ENCODE measurements at places on chromosomes 7 and 10.
A peak's percentile ranks its signal among the peaks of the same experiment; 100 is the strongest.

DNA sequence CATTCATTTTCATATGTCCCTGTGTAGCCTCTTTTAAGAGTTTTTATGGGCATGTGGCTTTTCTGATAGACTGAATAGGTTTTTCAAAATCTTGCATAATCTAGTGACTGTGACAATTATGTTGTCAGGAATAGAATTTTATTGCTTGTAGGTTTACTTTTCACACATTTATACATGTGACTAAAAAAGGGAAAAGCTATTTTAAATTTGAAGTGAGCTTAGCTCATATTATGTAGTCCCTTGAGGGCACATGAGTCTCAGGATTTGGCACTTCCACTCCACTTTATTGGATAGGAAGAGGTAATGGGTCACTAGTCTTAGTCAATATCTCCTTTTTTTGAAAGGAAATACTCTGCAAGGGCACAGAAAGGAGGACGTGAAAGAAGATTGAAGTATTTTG, 247.3 kb downstream of the SUGCT start:
- H3K4me3 ChIP-seq: no peak overlapping the region
- DNase-seq: no peak
- H3K36me3 ChIP-seq: peaks cover 11% of the 10 kb centered on the region
- H3K27me3 ChIP-seq: no peaks in the 10 kb centered on the region
- no peaks in the 10 kb centered on the region for H3K4me1 ChIP-seq

GRCh38 chr10:28479425-28479865, 53.5 kb upstream of the WAC start:
- H3K4me3 ChIP-seq: no peak overlapping the region
- H3K36me3 ChIP-seq: no peaks in the 10 kb centered on the region

GRCh38 chr10:106111246-106111645, 1053.3 kb downstream of the SORCS1 start:
- no peak for DNase-seq
- no peaks in the 10 kb centered on the region for H3K36me3 ChIP-seq
- H3K4me1 ChIP-seq: no peaks in the 10 kb centered on the region
- no peak overlapping the region for H3K27ac ChIP-seq

- no peak overlapping the region for H3K27ac ChIP-seq
- peaks cover 36% of the 10 kb centered on the region for H3K36me3 ChIP-seq
- peak overlapping the region; percentile 95 for H3K4me3 ChIP-seq
- peaks cover 53% of the 10 kb centered on the region for H3K4me1 ChIP-seq
Measured at GRCh38 chr10:100348389-100348927, 1.4 kb downstream of the SCD start.

DNA sequence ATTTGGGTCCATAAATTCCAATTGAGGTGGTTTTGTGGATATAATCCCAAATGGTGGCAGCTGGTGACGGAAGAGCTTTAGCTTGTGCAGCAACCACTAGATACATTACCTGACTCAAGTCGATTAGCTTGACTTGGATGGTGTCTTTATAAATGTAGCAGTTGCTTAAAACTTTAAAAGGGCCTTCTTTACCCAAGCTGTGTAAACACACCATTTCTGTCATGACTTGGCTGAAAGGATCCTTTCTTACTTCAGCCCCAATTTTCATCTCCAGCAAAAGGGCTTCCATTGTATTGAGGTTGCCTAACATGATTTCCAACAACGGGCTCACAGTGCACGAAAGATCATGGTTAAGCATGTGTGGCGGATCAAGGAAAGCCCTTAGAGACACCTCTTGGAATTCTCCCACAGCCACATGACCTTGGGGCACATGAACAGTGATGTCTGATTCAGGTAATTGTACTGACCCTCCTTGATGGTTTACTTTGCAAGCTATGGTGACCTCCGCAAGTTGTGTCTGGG, 57.9 kb downstream of the MACC1 start:
- no peak for DNase-seq
- H3K4me1 ChIP-seq: no peaks in the 10 kb centered on the region
- no peak overlapping the region for H3K4me3 ChIP-seq
- peaks cover 5% of the 10 kb centered on the region for H3K27me3 ChIP-seq

DNA sequence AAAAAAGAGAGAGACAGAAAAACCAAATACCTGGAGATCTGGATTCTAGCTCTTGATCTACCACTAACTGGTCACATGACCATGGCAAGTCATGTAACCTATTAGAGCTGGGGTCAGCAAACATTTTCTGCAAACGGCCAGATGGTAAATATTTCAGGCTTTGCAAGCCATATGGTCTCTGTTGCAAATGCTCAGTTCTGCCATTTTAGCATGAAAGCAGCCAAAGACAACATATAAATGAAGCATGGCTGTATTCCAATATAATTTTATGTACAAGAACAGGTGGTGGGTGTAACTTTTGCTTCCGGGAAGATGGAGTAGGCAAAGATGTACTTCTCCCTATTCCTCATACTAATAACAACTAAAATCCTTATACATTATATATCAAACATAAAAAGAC, 6.7 kb downstream of the FRA10AC1 start:
- no peak for DNase-seq

DNA sequence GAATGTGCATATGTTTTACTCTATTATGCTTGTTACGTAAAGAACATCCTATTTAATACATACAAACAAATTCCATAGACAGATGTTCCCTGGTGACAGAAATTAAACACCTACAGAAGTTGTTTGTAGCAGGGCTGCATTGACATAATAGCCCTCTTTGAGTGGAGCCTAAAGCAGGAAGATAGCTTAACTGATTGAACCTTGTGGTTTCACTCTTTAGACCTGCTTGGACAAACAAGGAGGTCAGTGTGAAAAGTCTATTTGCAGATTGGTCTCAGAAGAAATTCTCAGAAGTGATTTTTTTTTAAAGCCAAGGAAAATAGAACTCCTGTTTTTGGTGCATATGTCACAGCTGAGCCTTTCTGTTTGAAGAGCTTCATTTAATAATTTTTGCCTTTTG, 121.3 kb downstream of the PPP1R9A start:
- no peaks in the 10 kb centered on the region for H3K27me3 ChIP-seq
- H3K4me3 ChIP-seq: no peak overlapping the region
- H3K4me1 ChIP-seq: no peaks in the 10 kb centered on the region

DNA sequence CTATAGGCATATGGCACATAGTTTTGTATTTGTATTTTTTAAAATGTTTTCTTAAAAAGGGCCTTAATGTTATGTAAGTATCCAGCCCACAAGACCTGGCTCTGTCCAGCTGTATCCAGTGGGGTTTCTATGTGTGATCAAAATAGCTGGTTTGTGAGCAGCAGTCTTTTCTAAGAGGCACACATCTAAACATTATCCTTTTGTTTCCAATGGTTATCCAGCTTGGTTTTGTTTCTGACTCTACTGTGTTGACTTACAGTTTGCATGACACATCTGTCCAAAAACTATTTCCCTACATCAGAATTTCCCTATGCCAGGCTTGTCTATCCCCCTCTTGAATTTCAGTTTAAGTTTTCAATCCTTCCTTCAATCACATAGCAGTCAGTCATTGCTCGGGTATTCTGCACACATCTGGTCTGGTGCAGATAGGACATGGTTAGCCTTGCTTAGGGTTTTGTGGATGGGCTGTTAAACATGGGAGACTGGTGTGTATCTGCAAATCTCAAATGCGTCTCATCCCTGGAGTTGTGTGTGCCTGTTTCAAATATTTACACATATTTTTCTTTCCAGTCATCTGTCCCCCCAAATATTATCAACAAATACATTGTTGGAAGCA, 104.2 kb downstream of the SAMD9 start:
- peaks cover 34% of the 10 kb centered on the region for H3K4me1 ChIP-seq
- no peak overlapping the region for H3K27ac ChIP-seq
- H3K4me3 ChIP-seq: no peak overlapping the region

- no peak overlapping the region for H3K4me3 ChIP-seq
- H3K27ac ChIP-seq: no peak overlapping the region
- H3K4me1 ChIP-seq: no peaks in the 10 kb centered on the region
- H3K36me3 ChIP-seq: peaks cover 42% of the 10 kb centered on the region
- no peak for DNase-seq
Measured at GRCh38 chr7:120973849-120974248, 14.7 kb upstream of the CPED1 start.

- no peaks in the 10 kb centered on the region for H3K4me1 ChIP-seq
- H3K27me3 ChIP-seq: no peaks in the 10 kb centered on the region
- no peak overlapping the region for H3K27ac ChIP-seq
Measured at GRCh38 chr7:119090851-119091250, 866.3 kb downstream of the ANKRD7 start.

DNA sequence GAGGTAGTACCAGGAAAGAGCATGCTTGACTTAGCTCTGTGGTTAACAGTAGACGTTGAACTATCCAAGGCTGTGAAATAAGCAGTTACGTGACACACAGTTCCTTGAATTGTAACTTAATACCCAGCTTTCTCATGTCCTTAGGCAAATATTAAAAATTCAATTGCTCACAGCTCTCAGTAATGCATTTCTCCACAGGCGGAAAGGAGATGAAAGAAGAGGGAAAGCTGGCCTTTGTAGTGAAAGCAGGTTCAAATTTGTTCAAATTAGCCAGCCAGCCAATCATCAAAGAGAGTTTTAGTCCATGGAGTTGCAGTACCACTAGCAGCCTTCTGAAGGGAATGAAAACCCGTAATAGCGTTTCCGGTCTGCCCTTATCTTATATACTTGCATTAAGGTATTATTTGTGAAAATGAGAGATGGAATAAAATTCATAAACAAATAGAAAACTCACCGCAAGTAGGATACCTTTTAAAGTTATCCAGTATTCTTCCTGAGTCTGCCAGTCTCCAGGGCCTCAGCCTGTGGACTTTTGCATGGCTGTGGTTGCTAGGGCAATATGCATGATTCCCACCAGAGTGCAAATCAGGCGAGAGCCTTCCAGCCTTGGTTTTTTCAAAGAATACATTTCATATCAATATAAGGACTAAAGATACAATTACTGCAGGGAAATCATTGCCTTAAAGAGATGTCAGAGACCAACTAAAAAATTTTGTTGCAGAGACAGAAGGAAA, 795.5 kb downstream of the TNS3 start:
- peaks cover 16% of the 10 kb centered on the region for H3K4me1 ChIP-seq
- DNase-seq: no peak
- H3K36me3 ChIP-seq: no peaks in the 10 kb centered on the region
- no peaks in the 10 kb centered on the region for H3K27me3 ChIP-seq
- peak overlapping the region; percentile 61 for H3K27ac ChIP-seq

GRCh38 chr10:125689955-125690569, 7.1 kb upstream of the TEX36 start:
- no peaks in the 10 kb centered on the region for H3K4me1 ChIP-seq
- H3K36me3 ChIP-seq: no peaks in the 10 kb centered on the region
- peaks cover 31% of the 10 kb centered on the region for H3K27me3 ChIP-seq
- DNase-seq: no peak
- no peak overlapping the region for H3K4me3 ChIP-seq

DNA sequence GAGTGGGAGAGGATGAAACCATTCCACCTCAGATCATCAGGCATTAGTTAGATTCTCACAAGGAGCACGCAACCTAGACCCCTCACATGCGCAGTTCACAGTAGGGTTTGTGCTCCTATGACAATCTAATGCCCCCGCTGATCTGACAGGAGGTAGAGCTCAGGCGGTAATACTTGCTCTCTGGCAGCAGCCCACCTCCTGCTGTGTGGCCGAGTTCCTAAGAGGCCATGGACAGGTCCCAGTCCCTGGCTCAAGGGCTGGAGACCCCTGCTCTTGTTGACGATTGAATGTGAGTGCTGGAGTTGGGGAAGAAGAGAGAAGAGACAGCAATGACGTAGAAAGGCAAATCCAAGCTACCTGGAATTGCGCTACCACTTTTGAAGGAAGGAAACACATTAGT, 267.2 kb downstream of the TFEC start:
- peaks cover 9% of the 10 kb centered on the region for H3K27me3 ChIP-seq
- DNase-seq: no peak

DNA sequence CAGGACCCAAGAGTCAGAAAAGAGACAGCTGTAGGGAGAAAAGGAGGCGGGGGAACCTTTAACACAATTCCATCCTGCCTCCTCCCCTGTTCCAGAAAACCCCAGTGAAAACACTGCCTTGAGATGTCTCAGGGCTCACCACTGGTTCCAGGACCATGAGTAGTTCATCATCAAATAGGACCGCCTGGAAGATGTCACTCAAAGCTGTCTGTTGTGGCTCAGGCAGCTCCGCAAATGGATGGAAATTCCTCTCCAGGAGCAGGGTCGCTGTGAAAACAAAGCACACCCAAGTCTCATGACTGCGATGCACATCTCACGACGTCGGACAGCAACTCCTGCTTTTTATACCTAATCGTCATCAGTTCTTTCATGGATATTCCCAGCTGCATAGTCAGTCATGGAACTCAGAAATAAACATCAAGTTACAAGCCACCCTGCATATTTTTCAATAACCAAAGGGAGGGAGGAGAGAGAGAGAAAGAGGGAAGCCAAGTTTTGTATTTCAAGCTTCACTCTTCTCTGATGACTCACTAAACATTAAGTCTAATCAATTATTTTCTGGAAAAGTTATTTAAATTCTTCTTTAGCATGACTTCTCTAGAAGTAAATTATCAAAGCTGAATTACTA, 49.2 kb downstream of the GSDME start:
- H3K27ac ChIP-seq: no peak overlapping the region
- no peaks in the 10 kb centered on the region for H3K27me3 ChIP-seq
- no peak overlapping the region for H3K4me3 ChIP-seq
- H3K36me3 ChIP-seq: peaks cover 3% of the 10 kb centered on the region

DNA sequence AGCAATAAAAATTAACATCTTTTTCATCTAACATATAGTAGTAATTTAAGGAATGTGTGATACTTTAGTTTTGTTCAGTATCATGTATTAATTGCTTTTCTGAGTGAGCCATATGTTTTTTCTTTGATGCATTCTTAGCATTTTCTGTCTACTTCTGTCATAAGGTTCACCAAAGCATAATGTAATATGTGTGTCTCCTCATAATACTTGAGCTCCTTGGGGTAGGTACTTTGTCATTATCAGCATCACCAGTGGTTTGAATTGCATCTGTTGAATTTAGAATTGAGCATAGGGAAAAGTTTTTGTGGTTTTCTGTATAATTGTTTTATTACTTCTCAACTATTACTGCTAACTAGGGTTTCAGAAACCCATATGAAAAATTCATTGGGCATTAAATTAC, 26.5 kb downstream of the VPS50 start:
- H3K27me3 ChIP-seq: no peaks in the 10 kb centered on the region
- H3K4me3 ChIP-seq: no peak overlapping the region
- H3K27ac ChIP-seq: no peak overlapping the region
- DNase-seq: no peak
- no peaks in the 10 kb centered on the region for H3K4me1 ChIP-seq

GRCh38 chr10:4512671-4513240, 313.3 kb upstream of the AKR1E2 start:
- H3K4me1 ChIP-seq: peaks cover 16% of the 10 kb centered on the region
- DNase-seq: no peak
- H3K4me3 ChIP-seq: no peak overlapping the region

GRCh38 chr10:75319274-75319673, 82.3 kb downstream of the ZNF503 start:
- H3K27ac ChIP-seq: no peak overlapping the region
- H3K4me1 ChIP-seq: no peaks in the 10 kb centered on the region
- H3K36me3 ChIP-seq: peaks cover 1% of the 10 kb centered on the region
- no peak overlapping the region for H3K4me3 ChIP-seq
- no peak for DNase-seq
